ENCODE measurements at places on chromosomes 7 and 10.

- no peak for DNase-seq
Measured at GRCh38 chr7:81769891-81770727, at the start of gene HGF. TSS of gene HGF (minus strand) at chr7:81770047. CDS start at chr7:81769971, 76 bp downstream.

DNA sequence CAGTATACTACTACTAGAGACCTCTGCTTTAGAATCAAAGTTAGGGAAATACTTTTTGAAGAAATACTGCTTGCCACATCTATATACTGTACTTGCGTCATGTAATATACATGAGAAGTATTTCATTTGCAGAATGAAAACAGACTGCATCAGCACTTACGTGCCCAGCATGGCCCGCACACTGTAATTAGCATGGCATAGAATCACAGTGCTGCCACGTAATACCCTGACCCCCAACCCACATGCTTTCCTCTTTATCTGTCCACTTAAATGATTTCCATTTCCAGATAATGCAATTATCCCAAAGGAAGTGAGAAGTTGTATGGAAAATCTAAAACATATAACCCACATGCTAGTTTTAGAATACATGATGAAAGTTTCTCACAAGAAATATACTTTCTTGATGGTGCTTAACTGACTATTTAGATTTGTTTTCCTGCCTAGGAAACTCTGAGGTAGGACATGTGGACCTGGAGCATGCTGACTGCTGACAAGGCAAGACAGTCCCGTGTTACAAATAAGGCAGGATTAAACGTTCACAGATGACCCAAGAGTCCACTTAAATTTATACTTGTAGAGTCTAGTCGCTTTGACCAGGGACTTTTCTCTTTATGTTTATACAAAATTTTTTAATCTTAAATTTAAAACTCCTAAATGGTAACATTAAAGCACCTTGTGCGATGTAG is 12.6 kb downstream of the USP6NL start:
- no peak for DNase-seq

GRCh38 chr10:24721229-24722106 is 2.2 kb downstream of the ARHGAP21 start:
- no peak for DNase-seq

- DNase-seq: no peak
Measured at GRCh38 chr7:40341836-40342235, 207.0 kb downstream of the SUGCT start.

- DNase-seq: no peak
Measured at GRCh38 chr10:1264001-1264400, 207.8 kb downstream of the WDR37 start.

GRCh38 chr10:36349445-36350078 is 707.5 kb upstream of the FZD8 start:
- DNase-seq: no peak

DNA sequence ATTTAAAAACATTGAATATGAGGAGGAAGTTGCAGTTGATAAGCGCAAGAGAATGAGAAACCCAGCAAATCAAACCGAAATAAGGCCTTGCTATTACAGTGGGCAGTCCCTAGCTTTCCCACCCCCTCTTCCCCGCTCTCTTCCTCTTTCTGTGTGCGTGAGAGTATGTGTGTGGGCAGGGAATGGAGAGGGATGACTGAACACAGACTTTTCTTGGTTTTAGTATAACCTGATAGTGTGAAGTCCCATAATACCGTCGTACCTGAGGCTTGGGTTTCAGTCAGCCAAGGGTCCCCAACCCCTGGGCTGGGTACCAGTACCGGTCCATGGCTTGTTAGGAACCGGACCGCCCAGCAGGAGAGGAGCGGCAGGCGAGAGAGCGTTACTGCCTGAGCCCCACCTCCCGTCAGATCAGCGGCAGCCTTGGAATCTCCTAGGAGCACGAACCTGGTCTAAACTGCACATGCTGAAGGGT is 255.3 kb downstream of the CELF2 start:
- DNase-seq: no peak

DNA sequence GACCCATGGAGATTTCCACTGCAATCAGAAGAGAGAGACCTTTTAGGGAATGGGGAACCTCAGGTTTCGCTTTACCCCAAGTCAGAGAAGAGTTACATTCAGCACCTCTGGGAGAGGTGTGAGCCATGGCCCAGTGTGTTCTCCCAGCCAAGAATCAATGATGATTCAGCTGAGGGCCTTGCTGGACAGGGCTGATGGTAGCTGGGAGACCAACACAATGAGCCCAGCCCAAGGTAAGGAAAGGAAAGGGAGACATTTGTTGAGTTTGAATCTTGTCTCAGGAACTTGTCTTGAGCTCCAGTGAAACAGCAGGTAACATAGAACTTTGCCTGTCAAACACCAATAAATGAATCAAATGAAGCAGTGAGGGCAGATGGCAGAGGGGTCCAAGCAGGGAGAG is 14.0 kb upstream of the PPIA start:
- no peak for DNase-seq
